ENCODE measurements at places on chromosomes 2 and 18. TPM values are rescaled to one million over a fixed set of nuclear protein-coding genes. Genes with fewer than 3 reads are reported as not detected.
A peak's percentile ranks its signal among the peaks of the same experiment; 100 is the strongest.

DNA sequence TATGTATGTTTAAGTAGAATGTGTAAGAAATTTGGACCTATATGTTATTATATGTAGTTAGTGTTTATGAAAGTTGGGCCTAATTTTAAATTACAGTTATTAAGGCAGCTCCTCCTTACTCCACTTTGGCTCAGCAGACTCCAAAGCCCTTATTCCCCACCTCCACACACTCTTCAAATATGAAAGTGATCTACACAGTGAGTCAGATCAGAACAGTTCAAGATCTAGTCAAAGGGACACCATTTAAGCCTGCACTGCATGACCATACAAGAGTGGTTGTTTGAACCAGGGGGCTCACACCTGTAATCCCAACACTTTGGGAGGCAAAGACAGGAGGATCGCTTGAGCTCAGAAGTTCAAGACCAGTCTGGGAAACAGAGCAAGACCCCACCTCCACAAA lies 21.2 kb upstream of the PMAIP1 start:
- no peaks in the 10 kb centered on the region for H3K36me3 ChIP-seq
- H3K4me1 ChIP-seq, result peaks cover 52% of the 10 kb centered on the region
- no peak overlapping the region for H3K4me3 ChIP-seq

GRCh38 chr2:190050001-190050400 lies 12.5 kb downstream of the MSTN start:
- H3K4me1 ChIP-seq, result no peaks in the 10 kb centered on the region
- H3K36me3 ChIP-seq, result no peaks in the 10 kb centered on the region

GRCh38 chr2:234308813-234309195 lies 188.1 kb downstream of the ARL4C start:
- H3K4me1 ChIP-seq, result peaks cover 50% of the 10 kb centered on the region
- no peaks in the 10 kb centered on the region for H3K27me3 ChIP-seq
- H3K36me3 ChIP-seq, result peaks cover 18% of the 10 kb centered on the region
- DNase-seq, result peak; percentile 75
- H3K4me3 ChIP-seq, result peak overlapping the region; percentile 73

DNA sequence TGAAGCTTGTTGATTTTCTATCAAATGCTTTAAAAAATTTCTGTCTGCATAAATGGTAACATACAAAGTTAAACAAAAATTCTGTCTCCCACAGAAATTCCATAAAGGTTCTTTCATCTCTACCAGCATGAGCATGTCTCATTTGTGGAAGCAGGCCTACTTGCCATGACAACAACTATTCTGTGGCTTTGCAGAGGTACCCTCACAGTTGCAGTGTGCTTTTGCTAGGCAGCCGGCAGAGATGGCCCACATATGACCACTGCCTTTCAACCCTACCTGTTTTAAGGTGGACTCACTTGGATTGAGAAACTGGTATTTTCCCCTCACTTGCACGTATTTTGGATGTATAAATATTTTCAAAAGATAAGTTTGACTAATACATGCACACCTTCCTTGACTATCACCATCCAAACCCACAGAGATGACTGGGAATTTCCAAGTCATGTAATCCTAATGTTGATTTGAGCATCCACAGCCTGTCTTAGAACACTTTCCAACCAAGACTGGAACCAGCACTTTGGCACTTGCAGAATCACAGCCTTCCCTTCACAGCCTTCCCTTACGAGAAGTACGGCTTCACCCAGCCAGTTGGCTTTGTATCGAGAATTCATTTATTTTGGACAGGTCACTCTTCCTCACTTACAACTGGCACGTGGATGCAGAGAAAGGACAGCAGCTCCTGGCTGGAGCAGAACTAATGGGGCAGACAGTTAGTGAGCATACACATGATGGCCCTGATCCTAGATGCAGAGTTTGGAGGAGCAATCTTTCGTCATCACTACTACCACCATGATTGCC lies 9.3 kb upstream of the FHL2 start:
- no peak for DNase-seq
- H3K36me3 ChIP-seq, result no peaks in the 10 kb centered on the region
- no peaks in the 10 kb centered on the region for H3K4me1 ChIP-seq
- no peak overlapping the region for H3K4me3 ChIP-seq
- H3K27me3 ChIP-seq, result peaks cover 34% of the 10 kb centered on the region

GRCh38 chr2:33223856-33224255 lies 252.6 kb upstream of the RASGRP3 start:
- no peak for DNase-seq
- H3K4me1 ChIP-seq, result peaks cover 14% of the 10 kb centered on the region
- peaks cover 21% of the 10 kb centered on the region for H3K27me3 ChIP-seq
- H3K4me3 ChIP-seq, result no peak overlapping the region
- no peak overlapping the region for H3K27ac ChIP-seq

ALK gene
- total RNA-seq, result 0.25 TPM

- H3K4me3 ChIP-seq, result no peak overlapping the region
- no peaks in the 10 kb centered on the region for H3K27me3 ChIP-seq
- H3K4me1 ChIP-seq, result no peaks in the 10 kb centered on the region
- no peak overlapping the region for H3K27ac ChIP-seq
Observed at GRCh38 chr18:43919551-43919950, 642.3 kb upstream of the SYT4 start.

Measured in activated T-cell treated with anti-CD3 and anti-CD28 coated beads, Interleukin-2, amount 50 U/mL, for 72 hours (primary cell).